ENCODE measurements at places on chromosomes 16 and 17.

GRCh38 chr17:74342224-74342623, 16.2 kb downstream of the KIF19 start:
- no peak for DNase-seq

DNA sequence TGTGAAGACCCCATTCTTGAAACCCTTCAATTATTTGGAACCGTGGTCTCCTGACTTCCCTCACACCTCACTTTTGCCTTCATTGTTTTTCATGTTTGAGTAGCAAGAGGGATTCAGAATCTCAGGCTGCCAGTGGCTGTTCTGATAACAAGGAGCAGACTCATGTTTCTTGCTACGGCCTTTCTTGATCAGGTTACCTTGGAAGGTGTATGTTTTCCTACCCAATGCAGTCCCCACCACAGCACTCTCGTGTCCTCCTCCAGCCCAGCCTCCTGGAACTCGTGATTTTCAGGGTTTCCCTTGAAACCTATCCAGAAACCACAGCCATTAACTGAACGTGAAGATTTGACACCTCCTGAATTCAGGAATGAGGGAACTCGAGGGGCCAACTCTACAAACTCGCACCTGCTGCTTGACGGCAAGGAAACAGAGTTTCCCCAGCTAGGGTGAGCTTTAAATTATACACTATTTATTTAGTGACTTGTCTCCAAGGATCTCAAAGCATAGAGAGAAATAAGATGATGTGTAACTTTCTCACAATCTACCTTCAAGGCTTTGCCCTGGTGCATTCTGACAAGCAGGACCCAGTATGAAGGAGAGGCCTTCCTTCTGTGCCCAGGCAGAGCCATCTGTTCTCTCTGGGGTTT, 1.6 kb downstream of the ZFHX3 start:
- no peak for DNase-seq

GRCh38 chr17:66673668-66674276, 161.1 kb upstream of the CACNG5 start:
- DNase-seq: peak; percentile 20

- DNase-seq: no peak
Measured at GRCh38 chr17:29102046-29102445, 59.1 kb downstream of the PIPOX start.

DNA sequence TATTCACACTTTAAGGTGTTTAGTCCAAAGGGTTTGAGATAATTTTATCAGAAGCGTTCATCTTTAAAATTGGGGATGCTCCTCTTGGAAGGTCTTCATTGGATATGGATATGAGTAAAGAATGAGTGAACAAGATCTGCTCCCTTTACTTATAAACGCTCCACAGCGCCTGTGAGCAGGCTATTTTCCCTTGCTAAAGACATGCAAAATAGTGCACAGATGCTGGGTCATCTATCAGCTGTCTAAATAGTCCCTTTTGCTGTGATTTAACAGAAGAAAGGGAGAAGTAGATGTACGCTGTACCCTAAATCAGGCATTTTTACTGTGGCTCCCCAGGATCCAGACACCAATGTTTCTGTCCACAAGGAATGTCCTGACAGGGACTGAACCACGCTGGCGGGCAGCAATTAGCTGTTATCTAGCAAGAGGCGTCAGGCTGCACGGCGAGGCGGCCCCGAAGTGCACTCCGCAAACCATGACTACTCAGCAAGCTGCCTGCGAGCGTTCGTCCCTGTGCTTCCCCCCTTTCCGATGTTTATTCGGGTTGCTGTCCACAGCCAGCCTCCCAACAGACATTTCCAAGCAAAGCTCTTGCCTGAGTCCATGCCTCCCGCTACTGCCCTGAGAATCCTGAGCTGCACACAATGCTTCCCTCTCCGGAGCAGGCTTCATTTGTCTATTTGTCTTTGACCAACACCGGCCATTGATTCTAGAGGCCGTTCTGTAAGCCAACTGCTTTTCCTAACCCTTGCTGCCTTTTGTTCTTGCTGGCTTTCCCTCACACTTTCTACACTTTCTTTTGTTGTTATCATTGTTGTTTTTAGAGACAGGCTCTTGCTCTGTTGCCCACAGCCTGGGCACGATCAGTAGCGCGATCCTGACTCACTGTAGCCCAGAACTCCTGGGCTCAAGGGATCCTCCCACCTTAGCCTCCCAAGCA, 55.7 kb upstream of the CNEP1R1 start:
- no peak for DNase-seq

DNA sequence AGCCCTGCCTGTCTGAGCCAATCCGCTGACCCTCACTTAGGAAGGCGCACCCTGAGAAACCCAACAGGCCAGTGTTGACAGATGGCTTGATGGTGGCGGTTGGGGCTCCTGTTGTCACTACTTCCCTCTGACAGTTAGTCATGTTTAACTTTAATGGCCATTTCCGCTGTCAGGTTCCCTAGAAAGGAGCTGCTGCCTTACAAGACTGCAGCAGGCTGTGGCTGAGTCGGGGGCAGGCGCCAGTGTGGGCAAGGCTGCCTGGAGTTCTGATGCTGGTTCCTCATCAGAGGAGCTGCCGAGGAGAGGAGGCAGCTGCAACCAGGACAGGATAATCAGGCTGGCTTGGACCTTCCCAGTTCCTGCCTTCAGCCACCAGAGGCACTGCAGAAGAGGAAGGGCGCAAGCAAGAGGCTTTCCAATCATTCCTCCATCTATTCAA, 223.2 kb upstream of the DYNLRB2 start:
- DNase-seq: no peak

- DNase-seq: no peak
Measured at GRCh38 chr16:78432451-78432850, 333.0 kb downstream of the WWOX start.

- DNase-seq: no peak
Measured at GRCh38 chr17:63480192-63480784, 3.4 kb downstream of the ACE start.

DNA sequence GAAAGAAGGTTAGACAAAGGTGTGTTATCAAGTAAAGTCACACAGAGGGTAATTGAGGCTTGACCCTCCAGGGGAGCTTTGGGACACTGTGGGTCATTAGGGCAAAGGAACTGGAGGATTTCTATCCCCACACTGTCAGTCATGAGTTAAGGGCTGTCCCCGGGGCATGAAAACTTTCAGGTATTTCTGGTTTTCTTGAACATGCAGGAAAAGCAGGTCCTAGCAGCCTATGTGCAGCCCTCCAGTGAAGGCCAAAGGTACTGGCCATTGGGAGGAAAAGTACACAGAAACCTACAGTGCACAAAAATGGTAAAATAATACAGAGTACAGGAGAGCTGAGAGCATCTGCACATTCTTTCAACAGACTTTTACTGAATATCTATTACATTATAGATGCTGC, 44.4 kb upstream of the SCNN1B start:
- no peak for DNase-seq

GRCh38 chr17:49993423-49994060, 1.5 kb downstream of the DLX3 start:
- no peak for DNase-seq

GRCh38 chr16:49330562-49331201, 42.9 kb upstream of the C16orf78 start:
- DNase-seq: no peak

- no peak for DNase-seq
Measured at GRCh38 chr17:41792845-41793783, 6.6 kb upstream of the JUP start.

DNA sequence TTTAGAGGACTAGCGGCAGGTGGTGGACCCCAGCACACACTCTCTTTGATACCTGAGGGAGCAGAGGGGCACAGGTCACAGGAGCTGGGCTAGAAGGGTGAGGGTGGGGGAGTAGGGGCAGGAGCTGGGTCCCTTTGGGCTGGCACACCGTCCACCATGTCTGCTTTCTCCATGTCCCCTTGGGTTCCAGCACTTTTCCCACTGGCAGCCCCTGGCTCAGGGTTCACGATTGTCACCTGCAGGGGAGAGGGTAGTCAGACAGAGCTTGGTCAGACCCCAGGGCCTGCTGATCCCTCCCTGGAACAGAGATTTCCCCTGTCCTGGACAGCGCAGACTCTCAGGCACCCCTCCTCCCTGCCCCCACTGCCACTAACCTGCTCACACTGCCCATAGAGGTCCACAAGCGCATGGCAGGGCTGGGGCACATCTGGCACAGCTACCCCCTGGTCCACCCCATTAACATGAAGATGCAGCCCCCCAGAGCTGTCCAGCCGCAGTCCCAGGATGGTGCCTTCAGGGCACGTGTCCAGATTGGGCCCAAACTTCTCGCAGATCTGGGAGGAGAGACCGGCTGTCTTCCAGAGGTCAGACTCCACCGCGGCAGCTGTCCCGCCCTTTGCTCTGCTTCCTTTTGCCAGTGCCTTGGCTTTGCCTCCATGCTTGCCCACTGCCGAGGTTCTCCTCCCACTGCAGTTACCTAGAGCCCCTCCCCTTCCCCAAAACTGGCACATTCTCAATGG, 3.1 kb upstream of the GPS2 start:
- no peak for DNase-seq

DNA sequence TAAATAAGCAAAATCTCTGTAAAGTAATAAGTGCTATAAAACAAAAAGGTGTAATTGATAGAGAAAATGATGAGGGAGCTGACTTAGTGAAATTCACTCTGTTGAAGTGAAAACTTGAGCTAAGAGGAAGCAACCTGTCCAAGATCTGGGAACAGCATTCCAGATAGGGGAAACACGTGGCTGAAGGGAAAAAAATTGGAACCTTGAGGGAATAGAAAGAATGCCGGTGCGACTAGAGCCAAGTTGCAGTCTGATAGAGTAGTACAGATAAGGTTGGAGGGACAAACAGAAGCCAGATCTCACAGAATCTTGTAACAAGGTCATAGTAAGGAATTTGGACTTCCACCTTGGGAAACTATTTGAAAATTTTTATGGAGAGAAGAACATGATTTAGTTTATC, 623 bp upstream of the DDX52 start:
- no peak for DNase-seq

GRCh38 chr17:10316801-10317542, 55.8 kb downstream of the MYH13 start:
- DNase-seq: no peak

- peak; percentile 1 for DNase-seq
Measured at GRCh38 chr17:27245230-27245696, 48.7 kb upstream of the WSB1 start.

GRCh38 chr17:71764505-71764904, 356.3 kb upstream of the SOX9 start:
- no peak for DNase-seq

GRCh38 chr16:2799859-2800226, 1.6 kb downstream of the PRSS41 start:
- no peak for DNase-seq

DNA sequence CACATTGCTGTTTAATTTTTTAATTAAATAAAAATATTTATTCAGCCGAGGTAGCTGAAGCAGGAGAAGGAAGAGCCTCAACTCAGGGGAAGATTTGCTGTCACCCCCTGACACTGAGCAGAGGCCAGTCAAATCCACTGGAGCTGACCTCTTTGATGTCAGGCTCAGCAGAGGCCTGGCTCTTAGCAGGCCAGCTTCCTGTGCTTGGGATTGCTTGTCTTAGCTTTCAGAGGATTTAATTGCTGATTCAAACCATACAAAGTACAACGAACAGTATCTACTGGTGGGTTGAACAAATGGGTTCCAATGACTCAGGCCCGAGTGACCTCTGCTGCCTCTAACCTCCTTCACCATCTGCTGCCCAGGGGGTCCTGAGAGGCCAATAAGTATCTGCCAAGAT, 417.0 kb upstream of the HSBP1 start:
- DNase-seq: no peak

- no peak for DNase-seq
Measured at GRCh38 chr16:88888461-88889387, 22.3 kb upstream of the PABPN1L start.

DNA sequence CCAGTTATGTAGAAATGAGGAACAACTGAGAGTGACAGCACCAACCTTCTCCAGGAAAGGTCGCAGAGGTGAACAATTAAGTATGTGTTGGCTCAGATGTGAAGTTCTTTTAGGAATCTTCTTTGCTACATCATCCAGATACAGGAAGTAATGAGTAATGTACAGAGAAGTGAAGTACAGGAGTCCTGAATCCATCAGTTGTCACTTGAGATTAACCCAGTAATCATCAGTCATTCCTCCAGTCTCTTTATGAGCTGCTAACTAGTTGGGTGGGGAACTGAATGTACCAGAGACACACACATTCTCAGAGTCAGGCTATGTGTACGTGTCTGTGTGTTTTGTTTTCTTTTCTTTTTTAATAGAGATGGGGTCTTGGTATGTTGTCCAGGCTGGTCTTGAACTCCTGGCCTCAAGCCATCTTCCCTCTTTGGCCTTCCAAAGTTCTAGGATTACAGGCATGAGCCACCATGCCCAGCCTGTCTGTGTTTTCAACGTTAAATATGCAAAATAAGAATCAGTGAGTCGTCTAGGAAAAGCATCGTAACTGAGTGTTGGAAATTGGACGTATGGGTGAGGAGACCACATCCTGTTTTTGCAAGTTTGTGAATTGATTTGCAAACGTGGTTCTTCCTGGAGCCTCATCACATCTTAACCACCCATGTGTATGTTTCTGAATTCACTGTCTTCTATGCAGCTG, 19.9 kb downstream of the ZNF200 start:
- DNase-seq: no peak

DNA sequence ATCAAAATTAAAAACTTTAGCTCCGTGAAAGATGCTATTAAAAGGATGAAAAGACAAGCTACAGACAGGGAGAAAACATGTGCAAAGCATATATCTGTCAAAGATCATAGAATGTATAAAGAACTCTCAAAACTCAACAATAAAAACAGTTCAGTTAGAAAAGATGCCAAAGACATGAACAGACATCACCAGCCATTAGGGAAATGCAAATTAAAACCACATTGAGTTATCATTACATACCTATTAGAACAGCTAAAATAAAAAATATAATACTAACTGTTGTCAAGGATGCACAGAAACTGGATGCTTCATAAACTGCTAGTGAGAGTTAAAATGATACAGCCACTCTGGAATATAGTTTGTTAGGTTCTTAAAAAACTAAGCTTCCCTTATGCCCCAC, 58.8 kb downstream of the NFATC3 start:
- DNase-seq: no peak

DNA sequence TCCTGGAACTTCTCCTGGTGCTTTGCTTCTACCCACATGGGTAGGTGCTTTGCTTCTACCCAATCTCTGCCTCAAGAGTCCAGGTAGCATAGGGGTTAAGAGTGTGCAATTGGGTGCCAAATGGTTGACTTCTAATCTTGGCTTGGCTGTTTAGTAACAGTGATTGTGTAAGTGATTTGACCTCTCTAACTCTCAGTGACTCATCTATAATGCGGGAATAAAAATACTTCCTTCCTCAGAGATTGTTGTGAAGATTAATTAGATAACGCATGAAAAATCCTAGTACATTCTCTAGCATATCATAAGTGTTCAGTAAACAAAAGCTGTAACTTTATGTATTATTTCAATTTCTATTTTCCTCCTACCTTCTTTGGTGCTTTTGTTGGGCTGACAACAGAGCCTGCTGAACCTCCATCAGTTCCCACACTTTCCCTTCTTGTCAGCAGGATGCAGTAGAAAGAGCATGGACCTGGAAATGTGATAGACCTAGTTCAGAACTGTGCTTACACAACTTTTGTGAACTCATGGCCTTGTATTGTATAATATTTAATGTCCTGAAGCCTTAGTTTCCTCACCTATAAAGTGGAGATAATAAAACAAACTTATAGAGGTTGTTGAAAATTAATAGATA, 72.9 kb upstream of the SMIM36 start:
- no peak for DNase-seq

- no peak for DNase-seq
Measured at GRCh38 chr16:84868829-84869472, 49.2 kb downstream of the CRISPLD2 start.
